A549 treated with CpdA at 1 μM for 4 hours (cell line): ENCODE measurements at places on chromosomes 7 and 10. TPM values are rescaled to one million over a fixed set of nuclear protein-coding genes. Genes with fewer than 3 reads are reported as not detected.

The PTF1A gene
- not detected in 5 replicates for total RNA-seq

The ZNF316 gene
- 8.3 to 15.3 TPM (median 13.6 TPM) in 5 replicates for total RNA-seq

The C7orf57 gene
- total RNA-seq, result 0.26 to 0.61 TPM (median 0.37 TPM) in 5 replicates

The RAPGEF5 gene
- 0.05 to 0.43 TPM (median 0.09 TPM) in 5 replicates for total RNA-seq

The MSS51 gene
- total RNA-seq, result 0.40 to 0.58 TPM (median 0.48 TPM) in 5 replicates

The ZC3HAV1 gene
- total RNA-seq, result 28.0 to 34.8 TPM (median 29.4 TPM) in 5 replicates
